Subcutaneous preadipocyte (primary cell): ENCODE measurements at places on chromosomes 3 and 15. TPM values are rescaled to one million over a fixed set of nuclear protein-coding genes. Genes with fewer than 3 reads are reported as not detected.

The SHF gene
- total RNA-seq = 0.73 and 0.78 TPM in 2 replicates

The TRIM42 gene
- not detected in 2 replicates for total RNA-seq

The PLSCR1 gene
- total RNA-seq = 36.4 and 40.3 TPM in 2 replicates

The NANOGP8 gene
- total RNA-seq = 0.39 and 0.73 TPM in 2 replicates

The NR1I2 gene
- 0.20 TPM in 1 of 2 replicates, not detected in the other for total RNA-seq

The CYP19A1 gene
- total RNA-seq = 6.3 and 34.5 TPM in 2 replicates

The GAP43 gene
- 0.39 and 0.73 TPM in 2 replicates for total RNA-seq

The NEK10 gene
- total RNA-seq = 9.2 and 13.1 TPM in 2 replicates

The ABHD2 gene
- total RNA-seq = 63.7 and 80.1 TPM in 2 replicates

The FOXB1 gene
- not detected in 2 replicates for total RNA-seq

The RLBP1 gene
- total RNA-seq = not detected in 2 replicates

The FSTL1 gene
- total RNA-seq = 920 and 1,034 TPM in 2 replicates

The IRAK2 gene
- 5.5 and 10.8 TPM in 2 replicates for total RNA-seq
